ENCODE measurements at places on chromosomes 2 and 18.
A peak's percentile ranks its signal among the peaks of the same experiment; 100 is the strongest.

DNA sequence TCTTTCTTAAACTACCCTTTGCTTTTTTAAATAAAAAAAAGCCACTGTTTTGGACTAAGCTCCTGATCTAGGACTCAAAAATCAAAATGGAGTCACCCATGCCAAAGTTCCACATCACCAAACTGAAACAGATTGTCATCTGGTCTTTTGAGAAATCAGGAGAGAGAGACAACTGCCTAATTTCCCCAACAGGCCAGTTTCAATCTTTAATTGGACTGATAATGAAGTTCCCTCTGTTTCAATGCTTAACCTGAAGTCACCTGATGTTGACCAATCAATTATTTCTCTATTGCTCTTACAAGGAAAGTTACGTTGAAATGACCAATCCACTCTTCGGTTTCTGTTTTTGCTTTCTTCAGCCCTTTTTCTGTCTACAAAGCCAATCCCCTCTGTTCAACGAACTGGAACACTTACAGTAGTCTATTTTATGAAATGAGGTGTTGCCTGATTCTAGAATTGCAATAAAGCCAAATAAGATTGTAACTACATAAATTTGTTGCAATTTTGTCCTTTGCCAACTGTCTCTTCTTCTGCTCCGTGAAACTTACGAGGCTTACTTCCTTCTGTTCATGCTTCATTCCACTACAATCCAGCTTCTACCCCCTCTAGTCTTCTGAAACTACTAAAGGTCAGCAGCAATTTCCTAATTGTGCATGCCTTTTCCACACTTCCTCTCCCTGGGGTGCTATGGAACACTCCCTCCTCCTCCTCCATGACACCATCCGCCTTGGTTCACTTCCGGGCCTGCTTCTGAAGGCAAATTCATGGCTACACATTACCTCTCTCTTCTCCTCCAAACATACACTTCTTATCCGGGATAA lies 95.2 kb upstream of the CD302 start:
- DNase-seq: no peak

DNA sequence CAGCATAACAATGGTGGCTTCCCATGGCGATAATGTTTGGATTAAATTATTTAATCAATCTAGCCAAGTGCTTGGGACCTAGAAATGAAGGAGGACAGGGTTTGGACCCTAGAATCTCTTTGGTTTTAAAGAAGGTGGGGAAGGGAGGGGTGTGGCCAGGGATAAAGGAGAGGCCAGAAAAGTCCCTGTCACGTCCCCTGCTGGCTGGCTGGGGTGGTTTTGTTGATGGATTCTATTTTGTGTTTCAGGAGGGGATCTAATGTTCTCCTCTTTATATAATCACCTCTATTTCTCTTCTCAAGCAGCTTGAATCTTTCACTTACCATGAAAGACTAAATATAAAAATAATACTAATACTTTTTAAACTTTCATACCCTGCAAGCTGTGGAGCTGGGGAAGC lies 52.6 kb upstream of the GALR1 start:
- DNase-seq: no peak

DNA sequence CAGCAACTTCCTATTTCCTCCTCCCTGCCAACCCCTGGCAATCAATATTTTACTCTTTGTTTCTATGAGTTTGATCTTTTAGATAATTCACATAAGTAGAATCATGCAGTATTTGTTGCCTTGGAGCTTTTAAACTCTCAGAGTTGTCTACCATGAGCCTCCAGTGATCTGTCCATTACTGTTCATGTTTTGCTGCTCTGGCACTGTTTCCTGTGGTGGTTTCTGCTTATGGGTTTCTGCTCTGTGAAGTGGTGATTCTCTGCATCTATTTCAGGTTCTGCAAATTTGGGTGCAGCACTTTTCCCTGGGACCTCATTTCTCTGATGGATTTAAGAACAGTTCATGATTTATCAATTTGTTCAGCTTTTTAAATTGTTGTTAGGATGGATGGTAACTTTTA lies 908.1 kb upstream of the FANCL start:
- no peak for DNase-seq

GRCh38 chr2:48943436-48943835 lies 187.9 kb upstream of the LHCGR start:
- DNase-seq: no peak

DNA sequence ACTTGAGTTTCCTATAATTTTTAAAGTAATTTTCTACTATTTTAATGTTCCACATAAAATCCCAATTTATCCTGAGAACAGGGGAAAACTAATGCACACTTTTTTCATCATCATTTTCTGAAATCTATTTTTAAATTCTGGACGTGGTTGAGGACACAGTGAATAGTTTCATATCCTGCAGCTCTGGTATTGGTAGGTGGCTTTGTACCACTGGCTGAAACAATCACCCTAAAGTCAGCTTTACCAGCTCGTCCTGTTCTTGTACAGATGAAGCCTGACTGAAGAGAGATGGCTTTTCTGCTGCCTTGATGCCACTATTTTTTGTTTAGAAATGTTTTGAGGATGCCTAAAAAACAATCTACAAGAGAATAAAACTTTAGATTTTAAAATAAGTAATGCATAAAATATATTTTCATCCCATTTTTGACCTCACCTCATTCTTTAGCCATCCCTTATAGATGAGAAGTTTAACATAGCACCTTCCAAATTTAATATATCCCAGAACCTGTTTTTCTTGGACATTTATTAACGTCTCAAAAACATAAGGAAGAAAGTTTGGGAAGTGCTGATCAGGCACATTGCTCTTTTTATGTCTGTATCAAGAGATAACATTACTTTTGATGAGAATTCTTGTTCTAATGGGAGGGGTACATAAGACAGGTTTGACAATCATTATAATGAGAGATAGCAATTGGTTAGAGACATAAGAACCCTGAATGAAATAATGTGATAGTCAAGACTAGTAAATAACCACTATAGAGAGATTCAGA lies 80.9 kb downstream of the GALNT1 start:
- no peak for DNase-seq

DNA sequence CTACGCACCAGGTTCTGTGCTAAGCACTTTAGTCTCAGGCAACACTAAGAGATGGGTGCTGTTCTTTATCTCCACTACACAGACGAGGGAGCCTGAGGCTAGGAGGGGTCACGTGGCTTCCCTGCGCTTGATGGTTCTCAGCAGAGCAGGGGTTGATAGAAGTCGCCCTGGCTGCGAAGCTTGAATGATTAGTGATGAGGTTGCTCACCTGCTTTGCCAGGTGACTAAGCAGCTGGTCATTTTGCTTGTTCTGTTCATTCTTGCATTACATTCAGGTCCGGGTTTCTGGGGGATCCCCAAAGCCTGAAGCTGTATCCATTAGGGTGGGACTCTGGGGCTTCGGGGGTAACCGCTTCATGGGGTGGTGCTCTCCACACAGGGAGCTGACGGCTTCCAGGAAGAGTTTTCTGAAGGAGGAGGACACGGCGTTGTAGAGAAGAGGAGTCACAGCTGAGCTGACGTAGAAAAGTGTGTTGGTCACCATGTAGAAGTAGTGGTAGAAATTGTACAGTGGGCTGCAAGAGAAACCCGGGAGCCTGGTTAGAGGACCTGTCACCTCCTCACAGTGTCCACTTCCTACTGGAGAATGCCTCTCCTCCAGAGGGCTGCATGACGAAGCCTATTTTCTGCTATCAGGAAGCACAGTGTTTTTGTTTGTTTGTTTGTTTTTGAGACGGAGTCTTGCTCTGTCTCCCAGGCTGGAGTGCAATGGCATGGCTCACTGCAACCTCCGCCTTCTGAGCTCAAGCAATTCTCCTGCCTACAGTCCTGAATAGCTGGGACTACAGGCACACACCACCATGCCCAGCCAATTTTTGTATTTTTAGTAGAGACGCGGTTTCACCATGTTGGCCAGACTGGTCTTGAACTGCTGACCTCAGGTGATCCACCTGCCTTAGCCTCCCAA lies 11.5 kb downstream of the NTSR2 start:
- DNase-seq: no peak

DNA sequence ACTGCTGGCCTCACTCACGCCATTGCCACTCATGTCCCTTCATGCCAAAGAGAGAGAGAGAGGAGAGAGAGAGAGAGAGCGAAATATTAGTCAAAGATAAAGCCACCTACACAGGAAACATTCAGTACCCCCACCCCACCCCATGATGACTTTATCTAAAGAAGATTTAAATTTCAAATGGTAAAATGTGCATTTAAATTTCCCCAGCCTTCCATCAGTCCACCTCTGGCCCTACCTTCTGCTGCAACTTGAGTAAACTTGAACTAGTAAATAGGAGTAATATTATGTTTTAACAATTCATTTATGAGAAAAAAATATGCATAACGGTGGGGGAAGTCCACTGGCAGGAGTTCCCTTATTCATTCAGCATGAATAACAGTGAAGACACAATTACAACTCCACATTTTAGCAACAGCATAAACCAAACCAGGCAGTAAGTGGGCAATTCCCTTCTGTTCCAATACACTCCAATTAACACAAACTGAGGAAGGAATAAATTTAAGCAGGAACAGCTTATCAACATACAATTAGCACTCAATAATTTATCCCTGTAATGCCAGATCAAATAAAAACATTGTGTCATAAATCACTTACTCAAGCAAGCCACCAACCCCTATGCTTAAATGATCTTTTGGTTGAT lies 264.2 kb downstream of the LNPK start:
- no peak for DNase-seq

DNA sequence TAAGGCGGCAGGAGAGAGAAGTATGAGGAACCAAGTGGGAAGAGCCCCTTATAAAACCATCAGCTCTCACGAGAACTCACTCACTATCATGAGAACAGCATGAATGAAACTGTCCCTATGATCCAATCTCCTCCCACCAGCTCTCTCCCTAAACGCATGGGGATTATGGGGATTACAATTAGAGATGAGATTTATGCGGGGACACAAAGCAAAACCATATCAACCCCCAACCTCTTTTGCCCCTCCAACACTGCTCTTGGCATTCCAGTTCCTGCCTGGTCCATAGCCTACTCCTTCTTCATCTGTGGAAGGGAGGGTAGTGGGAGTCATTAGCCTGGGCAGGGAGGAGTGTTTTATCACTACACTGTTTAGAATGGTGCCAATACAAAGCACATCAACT lies 1.4 kb upstream of the EHD3 start:
- DNase-seq: no peak

GRCh38 chr2:15169326-15170069 lies 391.6 kb downstream of the NBAS start:
- peak; percentile 75 for DNase-seq

GRCh38 chr2:191125646-191126045 lies 25.1 kb downstream of the STAT4 start:
- DNase-seq: no peak

DNA sequence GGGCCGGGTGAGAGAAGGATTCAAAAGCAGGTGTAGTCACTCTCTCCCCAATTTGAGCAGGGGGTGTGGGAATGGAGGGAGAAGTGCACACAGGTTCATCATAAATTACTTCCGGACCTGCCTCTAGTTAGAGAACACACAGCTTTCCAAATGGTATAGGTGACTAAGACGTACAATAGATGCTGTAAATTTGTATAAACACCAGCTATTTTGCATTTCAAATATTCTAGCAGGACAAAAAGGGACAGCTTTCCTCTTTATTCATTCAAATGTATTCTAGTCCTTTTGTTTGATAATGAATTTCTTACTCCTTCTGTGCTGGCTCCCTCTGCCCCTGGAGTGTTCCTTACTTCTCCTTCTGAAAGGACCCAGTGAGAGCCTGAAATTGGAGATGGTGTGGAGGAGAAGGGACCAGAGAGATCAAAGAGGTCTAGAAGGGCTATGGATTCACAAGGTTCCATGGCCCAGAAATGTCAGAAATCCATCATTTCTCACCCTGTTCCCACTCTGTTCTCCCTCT lies 53.2 kb upstream of the SH3BP4 start:
- DNase-seq: no peak

GRCh38 chr2:178666458-178666857 lies 140.8 kb downstream of the TTN start:
- DNase-seq: no peak

- DNase-seq: no peak
These were observed 29.0 kb downstream of the CFAP210 start for GRCh38 chr2:169664978-169665930.

- no peak for DNase-seq
These were observed 103.3 kb downstream of the MYO5B start for GRCh38 chr18:50091509-50092244.

- peak; percentile 32 for DNase-seq
These were observed 269.0 kb upstream of the FBXO11 start for GRCh38 chr2:48175254-48175653.

DNA sequence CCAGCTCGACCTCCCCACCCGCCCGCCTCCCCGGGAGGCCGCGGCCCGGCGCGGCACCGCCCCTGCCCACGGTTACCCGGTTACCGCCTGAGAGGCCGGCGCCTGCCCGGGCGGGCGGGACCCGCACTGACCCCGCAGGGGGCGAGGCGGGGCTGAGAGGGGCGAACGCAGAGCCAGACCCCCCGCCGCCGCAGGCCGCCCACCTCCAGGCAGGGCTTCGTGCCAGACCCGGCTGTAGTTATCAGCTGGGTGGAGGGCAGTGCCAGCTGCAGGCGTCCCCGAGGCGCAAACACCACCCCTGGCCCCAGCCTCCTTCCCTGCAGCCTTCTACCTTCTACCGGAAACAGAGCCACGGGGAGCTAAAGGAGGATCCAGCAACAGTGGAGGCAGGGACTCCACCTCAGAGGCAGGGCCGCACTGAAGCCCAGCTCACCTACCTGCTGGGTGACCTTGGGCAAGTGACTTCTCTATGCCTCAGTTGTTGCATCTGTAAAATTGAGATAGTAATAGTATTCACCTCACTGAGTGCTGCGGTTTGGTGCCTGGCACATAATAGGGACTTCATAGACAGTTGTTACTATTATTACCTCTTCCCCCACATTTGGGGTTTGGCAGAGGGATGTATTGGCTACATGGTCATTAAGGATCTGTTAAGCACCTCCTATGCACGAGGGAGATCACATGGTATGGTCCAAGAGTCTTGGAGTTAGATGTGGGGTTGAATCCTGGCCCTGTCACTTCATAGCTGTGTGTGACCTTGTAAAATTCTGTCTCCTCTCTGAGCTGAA lies 231.6 kb upstream of the SMAD2 start:
- no peak for DNase-seq

DNA sequence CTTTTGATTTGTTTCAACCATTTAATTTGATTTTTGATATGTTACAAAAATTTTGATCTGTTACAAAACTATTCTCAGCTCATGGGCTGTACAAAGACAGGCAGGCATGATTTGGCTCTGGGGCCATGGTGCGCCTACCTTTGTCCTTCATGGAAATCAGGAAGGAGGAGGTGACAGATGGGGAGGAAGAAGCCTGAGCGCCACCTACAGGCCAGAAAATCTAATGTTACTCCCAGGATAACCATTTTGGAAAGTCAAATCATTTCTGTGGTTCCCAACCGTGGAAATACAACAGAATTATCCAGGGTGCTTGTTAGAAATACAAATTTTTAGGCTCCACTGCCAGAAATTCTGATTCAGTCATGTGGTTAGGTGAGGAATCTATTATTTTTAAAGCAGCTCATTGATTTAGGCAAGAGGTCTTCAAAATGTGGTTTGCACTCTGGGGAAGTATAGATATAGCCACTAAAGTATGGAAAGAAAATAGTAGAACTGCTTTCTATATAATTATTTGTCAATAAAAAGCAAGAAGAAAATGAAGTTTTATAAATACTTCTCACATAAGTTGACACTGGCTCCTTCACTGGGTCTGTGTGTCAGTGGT lies 93.9 kb downstream of the EVA1A start:
- no peak for DNase-seq

- no peak for DNase-seq
These were observed 86.3 kb downstream of the MAIP1 start for GRCh38 chr2:200041639-200042038.

- no peak for DNase-seq
These were observed 84.3 kb downstream of the COPS8 start for GRCh38 chr2:237170020-237170419.

- DNase-seq: no peak
These were observed 18.5 kb upstream of the NPAS2 start for GRCh38 chr2:100801402-100801801.

- DNase-seq: peak; percentile 28
These were observed 450.8 kb downstream of the DLGAP1 start for GRCh38 chr18:4004183-4004829.
